DMS153 (cell line): ENCODE measurements at places on chromosomes 11 and 22.

- DNase-seq, result no peak
Measured at GRCh38 chr22:43434275-43434927, 22.6 kb downstream of the MPPED1 start.

GRCh38 chr11:66659763-66660162 is 17.9 kb downstream of the RBM4B start:
- no peak for DNase-seq

DNA sequence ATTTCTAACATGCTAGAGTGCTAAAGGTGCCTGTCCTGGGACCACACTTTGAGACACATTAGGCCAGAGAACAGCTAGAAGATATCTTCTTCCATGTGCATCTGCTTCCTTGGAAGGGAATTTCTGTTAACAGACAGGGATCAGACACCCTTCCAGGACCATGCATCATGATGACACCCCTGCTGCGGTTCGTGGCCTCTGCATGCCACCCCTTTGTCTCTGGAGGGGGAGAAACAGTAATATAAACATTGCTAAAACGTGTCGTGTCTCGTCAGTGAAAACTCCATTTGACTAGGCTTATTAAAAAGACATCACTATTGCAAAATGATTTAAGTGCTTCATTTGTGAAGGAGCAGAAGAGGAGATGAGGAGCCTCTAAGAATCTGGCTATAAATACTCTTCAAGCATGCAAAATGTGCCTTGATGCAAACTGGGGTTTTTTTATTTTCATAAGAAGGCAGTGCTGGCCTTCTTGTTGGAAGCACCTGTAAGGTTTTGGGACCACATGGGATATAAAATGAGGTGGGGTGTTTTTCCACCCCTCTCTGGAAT is 141.6 kb downstream of the MYO18B start:
- DNase-seq, result no peak

- no peak for DNase-seq
Measured at GRCh38 chr11:132353255-132353654, 982.8 kb downstream of the NTM start.

GRCh38 chr11:18752502-18752901 is 26.5 kb upstream of the IGSF22 start:
- no peak for DNase-seq

DNA sequence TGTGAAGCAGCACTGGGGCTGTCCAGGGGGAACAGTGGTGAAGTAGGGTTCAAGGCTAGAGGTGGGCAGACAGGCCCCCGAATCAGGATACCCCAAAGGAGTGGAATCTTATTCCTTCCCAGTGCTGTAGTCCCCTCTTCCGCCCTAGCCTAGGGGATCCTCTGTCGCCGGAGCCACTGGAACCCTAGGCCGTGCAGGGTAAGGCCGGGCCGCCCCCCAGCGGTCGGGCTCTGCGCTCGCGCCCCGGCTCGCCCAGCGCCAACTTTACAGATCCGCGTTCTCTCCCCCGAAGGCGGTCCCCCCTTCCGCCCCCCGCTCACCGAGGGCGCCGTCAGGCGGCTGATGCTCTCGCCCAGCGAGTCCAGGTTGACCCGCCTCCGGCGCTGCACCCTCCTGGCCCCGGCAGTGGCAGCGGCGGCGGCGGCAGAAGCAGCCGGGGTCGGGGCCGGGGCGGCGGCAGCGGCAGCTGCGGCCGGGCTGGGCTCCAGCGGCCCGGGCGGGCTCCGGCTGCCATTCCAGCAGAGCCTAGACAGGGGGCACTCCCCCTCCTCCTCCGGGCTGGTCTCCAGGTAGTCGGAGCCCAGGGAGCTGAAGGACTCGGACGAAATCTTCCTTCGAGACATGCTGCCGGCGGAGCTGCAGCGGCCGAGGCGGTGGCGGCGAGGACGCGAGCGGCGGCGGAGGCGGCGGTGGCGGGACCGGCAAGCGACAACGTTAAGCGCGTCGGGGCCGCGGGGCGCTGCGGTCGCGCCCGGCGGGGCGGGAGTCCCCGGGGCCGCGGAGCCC is 650 bp downstream of the GUCY1A2 start:
- peak; percentile 26 for DNase-seq

DNA sequence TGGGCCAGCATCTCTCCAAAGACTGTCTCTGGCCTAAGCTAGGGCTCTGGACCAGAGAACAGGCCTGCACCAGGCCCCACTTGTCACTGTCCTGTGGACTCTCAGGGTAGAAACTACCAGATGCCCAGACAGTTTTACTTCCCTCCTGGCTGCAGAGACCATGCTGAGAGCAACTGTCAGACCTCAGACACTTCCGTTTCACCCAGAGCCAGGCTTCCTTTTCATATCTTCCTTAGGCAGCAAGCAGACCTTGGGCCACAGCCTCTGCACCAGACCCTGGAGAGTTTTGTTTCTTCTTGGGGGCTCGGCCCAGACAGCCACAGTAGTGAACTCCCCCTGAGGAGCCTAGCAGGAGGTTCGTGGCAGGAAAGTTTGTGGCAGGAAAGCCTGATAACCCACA is 12.1 kb upstream of the FCHSD2 start:
- no peak for DNase-seq

- DNase-seq, result no peak
Measured at GRCh38 chr11:113197446-113197845, 116.9 kb upstream of the TTC12 start.

GRCh38 chr11:63922673-63923192 is 5.8 kb upstream of the RCOR2 start:
- no peak for DNase-seq

- no peak for DNase-seq
Measured at GRCh38 chr11:114237321-114238280, 58.6 kb upstream of the NNMT start.

DNA sequence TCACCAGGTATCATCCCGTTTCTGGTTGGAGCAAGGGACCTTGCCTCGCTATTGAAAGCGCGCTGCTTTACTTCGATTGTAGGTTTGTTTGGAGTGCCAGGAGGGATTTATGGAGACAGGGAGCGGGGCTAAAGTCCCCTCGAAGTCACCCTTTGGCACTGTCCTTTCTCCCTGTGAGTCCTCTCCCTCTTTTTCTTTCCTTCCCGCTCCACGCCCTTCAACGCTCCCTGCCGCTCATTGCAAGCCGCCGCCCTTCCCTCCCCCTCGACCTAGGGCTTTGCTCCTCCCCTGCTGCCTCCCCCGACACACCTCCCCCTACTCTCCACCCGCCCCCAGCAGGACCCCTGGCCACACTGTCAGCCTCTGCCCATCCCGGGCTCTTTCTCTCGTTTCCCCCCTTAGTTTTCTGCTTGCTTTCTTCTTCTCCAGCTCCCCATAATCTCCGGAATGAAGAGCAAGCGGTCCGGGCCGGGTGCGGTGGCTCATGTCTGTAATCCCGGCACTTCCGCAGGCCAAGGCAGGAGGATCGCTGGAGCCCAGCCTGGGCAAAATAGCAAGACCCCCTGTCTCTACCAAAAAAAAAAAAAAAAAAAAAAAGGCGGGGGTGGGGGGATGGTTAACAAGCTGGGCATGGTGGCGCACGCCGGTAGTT is 41.0 kb downstream of the AHNAK start:
- no peak for DNase-seq

DNA sequence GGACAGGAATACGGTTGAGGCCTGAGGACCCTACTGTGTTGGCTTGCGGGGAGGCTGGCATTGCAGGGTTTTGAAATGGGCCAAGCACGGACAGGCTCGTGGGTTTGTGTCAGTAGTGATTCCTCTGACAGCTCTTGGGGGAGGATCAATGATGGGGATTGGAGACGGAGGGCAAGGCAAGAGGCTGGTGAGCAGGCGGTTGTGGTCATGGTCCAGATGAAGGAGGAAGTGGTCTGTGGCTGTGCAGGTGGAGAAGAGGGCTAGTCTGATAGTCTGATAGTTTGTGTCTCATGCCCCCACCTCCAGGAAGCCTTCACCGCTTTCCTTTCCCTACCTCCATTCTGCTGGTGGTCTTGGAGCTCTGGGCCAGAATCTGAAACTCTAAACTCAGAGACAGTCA is 3.0 kb downstream of the MAFF start:
- no peak for DNase-seq

- DNase-seq, result no peak
Measured at GRCh38 chr11:3781423-3781822, 15.9 kb downstream of the NUP98 start.

- no peak for DNase-seq
Measured at GRCh38 chr22:48438800-48439559, 1388.7 kb downstream of the BRD1 start.
